Right lung (tissue), 10 donors: ENCODE measurements at places on chromosomes 2 and 18. TPM values are rescaled to one million over a fixed set of nuclear protein-coding genes. Genes with fewer than 3 reads are reported as not detected.

- DNase-seq = peak; percentile 27
These were observed 86.6 kb upstream of the FAM237A start for GRCh38 chr2:206555721-206556120.

DNA sequence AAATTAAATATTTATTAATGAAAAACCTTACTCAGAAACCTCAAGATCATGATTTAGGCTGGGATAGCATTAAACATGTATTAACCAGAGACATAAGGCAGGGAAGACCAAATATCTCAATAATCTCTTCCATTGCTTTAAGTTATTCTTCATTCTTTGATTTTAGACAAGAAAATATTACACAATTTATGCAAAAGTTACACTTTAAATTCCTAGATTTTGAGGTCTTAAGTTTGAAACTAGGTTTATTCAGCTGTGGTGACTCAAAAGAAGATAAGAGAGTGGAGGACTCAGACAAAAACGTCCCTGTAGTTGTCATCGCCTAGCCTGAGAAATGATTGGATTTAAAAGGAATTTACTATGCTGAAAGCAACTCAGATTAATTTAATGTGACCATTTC, 1110.3 kb downstream of the DPP10 start:
- no peak for DNase-seq

NETO1 gene
- 0.05 TPM for polyA plus RNA-seq

SIX2 gene
- polyA plus RNA-seq = 0.91 TPM

COLEC11 gene
- 3.8 TPM for polyA plus RNA-seq

GRCh38 chr18:37476182-37476581, 89.4 kb downstream of the CELF4 start:
- DNase-seq = no peak

CMPK2 gene
- 3.3 TPM for polyA plus RNA-seq

DNA sequence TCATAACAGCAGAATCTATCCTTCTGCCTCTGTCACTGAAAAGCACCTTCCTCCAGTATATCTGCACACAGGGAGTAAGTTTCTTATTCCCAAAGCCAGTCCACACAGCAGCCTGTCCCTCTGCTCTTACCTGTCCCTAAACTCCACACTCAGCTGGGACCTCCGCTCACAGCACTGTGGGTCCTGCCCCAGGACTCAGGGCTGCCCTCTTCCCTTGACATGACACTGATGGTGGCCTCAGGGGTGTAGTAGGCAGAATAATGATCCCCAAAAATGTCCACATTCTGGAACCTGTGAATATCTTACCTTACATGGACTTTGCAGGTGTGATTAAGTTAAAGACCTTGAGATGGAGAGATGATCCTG, 39.7 kb upstream of the EML4 start:
- DNase-seq = no peak

- DNase-seq = peak; percentile 72
These were observed 667 bp downstream of the TRIB2 start for GRCh38 chr2:12717191-12718014.

- DNase-seq = no peak
These were observed 31.7 kb upstream of the MAP4K3 start for GRCh38 chr2:39468579-39469451.

DNA sequence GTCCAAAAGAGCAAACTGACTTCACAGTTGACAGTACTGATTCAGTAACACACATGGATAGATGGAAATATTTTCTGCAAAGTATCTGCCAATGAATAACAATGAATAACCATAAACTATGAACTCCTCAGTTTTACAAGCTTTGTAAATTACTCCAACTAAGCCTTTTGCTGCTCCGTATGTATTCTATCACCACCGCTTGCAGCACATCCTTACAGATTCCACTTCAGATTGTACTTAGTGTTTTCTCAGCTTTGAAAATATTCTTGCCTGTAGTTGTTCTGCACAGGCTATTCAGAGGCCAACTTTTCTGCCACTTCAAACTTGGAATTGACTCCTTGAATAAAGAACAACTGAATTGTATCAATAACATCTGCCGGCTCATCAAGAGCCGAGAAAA, 36.2 kb downstream of the TLK1 start:
- DNase-seq = peak; percentile 13

- DNase-seq = no peak
These were observed 26.6 kb upstream of the SEH1L start for GRCh38 chr18:12921178-12921577.

DNA sequence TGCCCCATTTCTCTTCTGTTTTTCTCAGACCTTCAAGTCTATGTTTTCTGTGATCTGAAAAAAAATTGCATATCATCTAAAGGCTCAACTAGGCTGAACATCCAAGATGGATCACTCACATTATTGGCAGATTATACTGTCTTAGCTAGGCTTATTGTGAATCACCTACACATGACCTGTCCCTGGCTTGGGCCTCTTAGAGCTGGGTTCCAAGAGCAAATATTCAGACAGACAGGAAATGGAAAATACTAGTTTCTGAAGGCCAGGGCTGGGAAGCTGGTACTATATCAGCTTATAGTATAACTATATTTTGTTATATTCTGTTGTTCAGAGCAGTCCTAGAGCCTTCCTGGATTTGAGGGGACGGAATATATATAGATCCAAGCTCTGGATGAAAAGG, 90.3 kb downstream of the PIK3C3 start:
- DNase-seq = no peak

DNA sequence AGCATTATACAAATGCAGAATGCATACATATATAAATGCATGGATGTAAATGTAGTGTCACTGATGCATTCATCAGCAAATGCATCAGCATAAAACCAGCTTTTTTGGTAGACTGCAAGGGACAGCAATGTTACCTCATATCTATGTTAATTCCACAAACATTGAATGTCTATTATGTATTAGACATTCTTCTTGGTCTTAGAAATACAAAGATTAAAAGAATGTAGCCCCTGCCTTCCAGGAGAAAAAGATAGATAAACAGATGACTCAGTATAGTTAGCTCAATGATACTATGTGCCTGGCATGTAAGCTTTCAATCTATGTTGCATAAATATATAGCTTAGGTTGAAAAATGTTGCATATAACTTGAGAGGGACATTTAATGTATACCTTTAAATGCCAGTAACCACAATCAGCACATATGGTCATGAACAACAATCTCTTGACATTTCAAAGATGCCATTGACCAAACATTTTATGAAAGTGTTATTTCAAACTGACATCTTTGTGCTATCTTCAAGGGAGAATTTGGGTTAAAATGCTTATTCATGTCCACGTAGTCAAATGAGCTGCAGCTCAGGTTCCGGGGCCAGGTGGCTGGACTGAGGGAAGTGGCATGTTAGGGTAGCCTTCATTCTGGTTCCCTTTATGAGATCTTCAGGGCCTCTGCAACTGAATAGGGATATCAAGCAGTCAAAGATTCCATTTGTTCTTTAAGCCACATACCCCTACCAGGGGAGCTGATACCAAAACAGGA, 45.2 kb upstream of the GCG start:
- DNase-seq = no peak

RBKS gene
- polyA plus RNA-seq = 2.1 TPM
